ENCODE measurements at places on chromosomes 2 and 18.

GRCh38 chr2:216344206-216344949 is 27.9 kb downstream of the MARCHF4 start:
- no peak for DNase-seq

DNA sequence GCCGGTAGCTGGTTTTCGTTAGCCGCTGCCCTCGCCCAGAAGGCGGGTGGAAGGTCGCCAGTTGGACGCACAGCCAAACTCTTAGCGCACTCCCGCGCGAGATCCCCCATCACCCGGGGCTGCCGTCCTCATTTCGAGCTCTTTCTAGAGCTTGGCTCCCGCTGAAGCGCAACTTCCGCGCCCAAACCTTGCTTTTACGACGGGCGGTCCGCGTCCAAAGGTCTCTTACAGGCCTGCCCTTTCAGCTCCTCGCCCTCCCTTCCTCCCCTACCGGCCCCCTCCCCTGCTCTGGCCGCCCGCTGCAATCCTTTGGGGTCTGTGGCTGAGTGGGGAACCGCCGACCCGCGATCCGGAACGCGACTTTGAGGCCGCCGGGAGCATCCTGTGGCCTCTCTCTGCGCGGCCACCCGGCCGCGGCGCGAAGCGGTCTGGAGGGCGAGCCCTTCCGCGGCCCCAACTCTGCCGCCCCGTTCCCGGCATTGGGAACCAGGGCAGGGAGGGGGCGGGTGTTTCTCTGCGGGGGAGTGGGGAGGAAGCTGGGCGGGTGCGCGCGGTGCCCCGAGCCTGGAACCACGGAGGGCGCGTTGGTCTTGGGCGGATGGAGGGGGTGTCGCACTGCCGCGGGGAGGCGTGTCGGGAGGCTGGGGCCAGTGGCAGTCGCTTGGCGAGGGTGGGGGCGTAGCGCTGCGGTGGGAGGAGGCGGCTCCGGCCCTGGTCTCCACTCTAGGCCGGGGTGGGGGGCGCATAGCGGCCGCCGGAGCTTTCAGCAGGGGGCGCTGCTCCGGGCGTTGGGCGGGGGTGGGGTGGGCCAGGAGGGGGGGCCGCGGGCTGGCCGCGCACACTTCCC is at the start of gene GDF7:
GDF7 (plus strand) TSS at position 841 of the 847 bp plus-strand sequence. CDS start 96 bp downstream, outside the sequence.
- no peak for DNase-seq

- no peak for DNase-seq
Observed at GRCh38 chr2:38751596-38752410, 642 bp upstream of the SRSF7 start.

GRCh38 chr2:237540823-237541222 is 25.6 kb upstream of the PRLH start:
- no peak for DNase-seq

DNA sequence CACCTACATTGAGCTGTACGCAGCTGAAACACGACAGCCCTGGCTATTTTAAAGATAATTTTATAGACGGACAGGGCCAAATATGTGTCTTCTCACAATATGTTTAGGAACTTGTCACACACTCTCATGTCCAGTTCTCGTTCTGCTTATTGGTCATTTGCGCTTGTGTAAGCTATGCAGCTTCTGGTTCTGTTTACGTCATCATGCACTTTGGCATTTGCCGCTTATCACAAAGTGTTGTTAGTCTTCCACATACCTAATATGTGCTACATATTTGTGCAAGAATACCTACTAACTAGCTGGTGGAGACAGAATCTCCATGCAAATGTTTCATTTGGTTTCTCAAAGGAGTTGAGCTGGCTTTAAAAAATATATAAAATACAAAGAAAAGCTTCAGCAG is 7.5 kb upstream of the ZNF516 start:
- DNase-seq, result no peak

- DNase-seq, result peak; percentile 89
Observed at GRCh38 chr18:41096504-41096903, 858.5 kb upstream of the PIK3C3 start.

DNA sequence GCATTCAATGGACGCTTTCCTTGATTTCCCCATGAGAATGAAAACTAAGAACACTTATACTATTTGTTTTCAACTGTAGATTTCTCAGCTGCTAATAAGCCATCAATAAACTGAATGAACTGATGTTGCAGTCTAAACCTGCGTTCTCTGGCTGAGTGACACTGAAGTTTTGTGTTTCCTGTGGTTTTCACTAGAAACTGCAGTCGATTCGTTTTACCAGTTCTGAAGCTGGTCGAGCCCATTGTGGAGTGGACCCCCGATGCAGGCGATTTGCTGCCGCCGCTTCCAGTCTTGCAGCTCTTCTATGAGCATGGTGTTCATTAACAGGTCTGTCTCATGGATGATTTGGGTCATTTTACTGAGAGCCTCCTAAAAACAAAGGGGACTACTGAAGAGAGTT is 50.6 kb upstream of the STAT1 start:
- DNase-seq, result no peak

DNA sequence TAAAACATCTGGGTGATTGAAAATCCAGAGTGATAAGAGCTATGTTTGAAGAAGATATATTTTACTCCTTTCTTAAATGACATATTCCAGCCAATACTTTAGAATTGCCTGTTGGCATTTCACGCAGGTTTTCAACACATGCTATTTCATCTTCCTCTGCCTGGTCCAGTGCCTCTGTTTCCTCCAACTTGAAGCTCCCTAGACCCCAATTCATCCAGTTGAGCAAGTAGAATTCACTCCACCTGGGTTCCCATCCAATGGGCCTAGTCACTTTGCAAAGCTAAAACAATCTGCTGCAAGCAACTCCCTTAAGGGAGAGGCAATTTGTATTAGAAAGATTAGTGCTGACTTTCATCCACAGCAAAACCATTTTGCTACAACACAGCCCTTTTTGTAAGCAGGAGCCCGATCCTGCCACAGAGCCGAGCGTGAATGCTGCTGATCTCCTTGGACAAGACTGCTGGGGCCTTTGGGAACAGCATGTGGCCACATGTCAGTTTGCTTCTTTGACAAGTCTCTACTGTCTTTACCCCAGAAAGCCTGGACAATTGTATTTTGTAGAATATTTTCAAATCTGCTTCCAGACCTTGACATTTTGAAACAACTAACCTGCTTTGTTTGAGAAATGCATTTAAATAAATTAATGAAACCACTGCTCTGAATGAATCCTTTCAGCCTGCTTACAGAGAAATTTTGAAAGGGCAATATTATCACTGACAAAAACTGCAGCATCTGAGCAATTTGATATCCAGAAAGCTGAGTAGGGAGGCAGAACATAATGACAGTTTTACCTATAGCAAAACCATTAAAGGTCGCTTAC is 259.1 kb downstream of the TDRD15 start:
- DNase-seq, result no peak

Data from NCI-H1105 treated with DMSO at 0.1 percent for 48 hours (cell line).